ENCODE measurements at places on chromosomes 7 and 10.

DNA sequence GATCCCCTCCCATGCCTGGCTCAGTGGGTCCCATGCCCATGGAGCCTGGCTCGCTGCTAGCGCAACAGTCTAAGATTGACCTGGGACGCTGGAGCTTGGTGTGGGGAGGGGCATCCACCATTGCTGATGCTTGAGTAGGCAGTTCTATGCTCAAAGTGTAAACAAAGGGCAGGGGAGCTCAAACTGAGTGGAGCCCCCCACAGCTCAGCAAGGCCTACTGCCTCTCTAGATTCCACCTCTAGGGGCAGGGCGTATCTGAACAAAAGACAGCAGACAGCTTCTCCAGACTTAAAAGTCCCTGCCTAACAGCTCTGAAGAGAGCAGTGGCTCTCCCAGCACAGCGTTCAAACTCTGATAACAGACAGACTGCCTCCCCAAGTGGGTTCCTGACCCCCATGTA is 31.2 kb upstream of the FFAR4 start:
- DNase-seq = no peak

GRCh38 chr7:36191292-36191920 is 38.4 kb downstream of the EEPD1 start:
- no peak for DNase-seq

- no peak for DNase-seq
Measured at GRCh38 chr10:99782447-99783286, at the start of gene ABCC2. Gene ABCC2, plus strand, starts transcription at chr10:99782640. Its CDS starts 205 bp downstream, at chr10:99782845.

GRCh38 chr10:106576534-106576933 is 588.0 kb downstream of the SORCS1 start:
- no peak for DNase-seq

GRCh38 chr10:2839081-2839725 is 228.1 kb upstream of the PFKP start:
- no peak for DNase-seq

DNA sequence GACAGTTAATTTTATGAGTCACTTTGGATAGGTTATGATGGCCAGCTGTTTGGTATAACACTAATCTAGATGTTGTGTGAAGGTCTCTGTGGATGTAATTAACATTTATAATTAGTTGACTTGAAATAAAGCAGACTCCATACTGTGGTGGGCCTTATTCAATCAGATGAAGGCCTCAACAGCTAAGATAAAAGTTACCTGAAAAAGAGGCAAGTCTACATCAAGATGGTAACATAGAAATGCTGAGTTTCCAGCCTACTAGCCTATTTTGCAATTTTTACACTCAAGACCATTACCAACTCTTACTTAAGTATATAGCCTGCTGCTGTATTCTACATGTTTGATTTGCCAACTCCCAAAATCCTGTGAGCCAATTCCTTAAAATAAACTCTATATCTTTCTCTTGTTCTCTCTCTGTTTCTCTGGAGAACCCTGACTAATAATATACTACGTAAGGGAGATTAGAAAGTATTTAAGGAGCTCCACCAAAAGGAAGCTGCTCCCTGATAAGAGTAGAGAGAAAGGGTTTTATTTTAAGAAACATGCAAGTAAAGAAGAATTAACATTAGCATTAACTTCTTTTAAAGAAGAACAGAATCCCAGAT is 42.7 kb downstream of the ZNF438 start:
- no peak for DNase-seq

GRCh38 chr7:104179178-104179577 is 28.6 kb downstream of the ORC5 start:
- no peak for DNase-seq

- DNase-seq = peak; percentile 27
Measured at GRCh38 chr10:94279835-94280709, 82.7 kb downstream of the NOC3L start.

- no peak for DNase-seq
Measured at GRCh38 chr10:73126343-73126742, 16.1 kb downstream of the NUDT13 start.

DNA sequence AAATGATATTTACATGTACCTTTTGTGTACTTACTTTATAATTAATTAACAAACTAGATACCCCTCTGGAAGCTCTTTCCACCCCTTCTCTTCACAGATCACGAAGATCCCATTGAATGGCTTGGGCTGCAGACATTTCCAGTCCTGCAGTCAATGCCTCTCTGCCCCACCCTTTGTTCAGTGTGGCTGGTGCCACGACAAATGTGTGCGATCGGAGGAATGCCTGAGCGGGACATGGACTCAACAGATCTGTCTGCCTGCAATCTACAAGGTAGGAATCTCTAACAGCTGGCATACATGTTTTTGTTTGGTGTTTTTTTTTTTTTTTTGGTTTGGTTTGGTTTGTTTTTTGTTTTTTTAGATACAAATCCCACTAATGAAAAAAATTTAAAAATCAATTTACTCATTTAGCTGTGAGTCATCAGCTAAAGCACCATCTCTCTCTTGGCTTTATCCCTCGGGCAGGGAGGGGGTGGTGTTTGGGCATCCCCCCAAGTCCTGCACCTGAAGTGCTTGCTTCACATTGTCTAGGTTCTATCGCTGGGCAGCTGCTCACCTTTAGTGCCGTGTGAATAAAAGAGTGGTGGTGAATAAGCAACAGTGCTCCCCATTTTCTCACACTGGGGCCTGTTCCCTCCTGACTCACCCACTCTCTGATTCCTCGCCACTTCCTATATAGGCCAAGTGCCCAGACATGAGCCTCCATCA is 68.9 kb downstream of the MET start:
- DNase-seq = no peak

DNA sequence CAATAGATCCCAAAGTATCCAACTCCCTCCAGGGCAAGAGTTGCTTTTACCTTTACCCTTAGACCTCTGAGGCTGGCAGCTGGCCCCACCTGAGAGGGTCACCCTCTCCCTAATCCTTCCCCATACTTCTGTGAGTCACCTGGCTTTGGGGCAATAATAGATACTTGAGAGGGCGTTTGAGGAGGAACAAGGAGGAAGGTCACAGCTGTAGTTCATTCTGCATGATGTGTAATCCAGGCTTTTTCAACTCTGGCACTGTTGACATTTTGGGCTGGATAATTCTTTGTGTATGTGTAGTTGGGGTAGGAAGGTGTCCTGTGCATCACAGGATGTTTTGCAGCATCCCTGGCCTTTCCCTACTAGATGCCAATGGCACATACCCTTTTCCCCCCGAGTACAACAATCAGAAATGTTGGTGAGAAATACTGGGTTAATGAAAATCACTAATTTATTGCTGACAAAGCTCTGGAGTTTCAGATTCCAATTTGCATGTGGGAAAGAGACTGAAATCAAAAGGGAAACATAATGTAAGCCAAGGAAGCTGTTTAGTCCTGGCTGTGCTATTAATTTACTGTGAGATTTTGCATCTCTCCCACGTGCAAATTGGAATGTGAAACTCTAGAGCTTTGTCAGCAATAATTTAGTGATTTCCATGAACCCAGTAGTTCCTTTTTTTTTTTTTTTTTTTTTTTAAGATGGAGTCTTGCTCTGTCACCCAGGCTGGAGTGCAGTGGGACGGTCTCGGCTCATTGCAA is 3.6 kb downstream of the BLVRA start:
- no peak for DNase-seq

Measured in activated naive CD4-positive, alpha-beta T cell (primary cell).